ENCODE measurements at places on chromosomes 16 and 17. TPM values are rescaled to one million over a fixed set of nuclear protein-coding genes. Genes with fewer than 3 reads are reported as not detected.

OTOA gene
- total RNA-seq = not detected

CCDC43 gene
- total RNA-seq = 31.6 TPM

SPIRE2 gene
- 7.7 TPM for total RNA-seq

KRTAP2-3 gene
- 0.12 TPM for total RNA-seq

CPNE7 gene
- 59.4 TPM for total RNA-seq

MT1A gene
- total RNA-seq = 15.7 TPM

SMG6 gene
- 24.7 TPM for total RNA-seq

PRSS53 gene
- 1.8 TPM for total RNA-seq

ZSCAN10 gene
- not detected for total RNA-seq

SOX9 gene
- 9.8 TPM for total RNA-seq

TP53TG3F gene
- 0.31 TPM for total RNA-seq

ESRP2 gene
- 0.05 TPM for total RNA-seq

P3H4 gene
- total RNA-seq = 39.9 TPM

EMP2 gene
- total RNA-seq = 23.3 TPM

C17orf100 gene
- total RNA-seq = 2.2 TPM

KCNJ2 gene
- total RNA-seq = 0.15 TPM

EVI2A gene
- not detected for total RNA-seq

GPR142 gene
- total RNA-seq = not detected

WNT9B gene
- not detected for total RNA-seq

GSDMA gene
- not detected for total RNA-seq

PLLP gene
- 1.6 TPM for total RNA-seq
